ENCODE measurements at places on chromosomes 16 and 17.

DNA sequence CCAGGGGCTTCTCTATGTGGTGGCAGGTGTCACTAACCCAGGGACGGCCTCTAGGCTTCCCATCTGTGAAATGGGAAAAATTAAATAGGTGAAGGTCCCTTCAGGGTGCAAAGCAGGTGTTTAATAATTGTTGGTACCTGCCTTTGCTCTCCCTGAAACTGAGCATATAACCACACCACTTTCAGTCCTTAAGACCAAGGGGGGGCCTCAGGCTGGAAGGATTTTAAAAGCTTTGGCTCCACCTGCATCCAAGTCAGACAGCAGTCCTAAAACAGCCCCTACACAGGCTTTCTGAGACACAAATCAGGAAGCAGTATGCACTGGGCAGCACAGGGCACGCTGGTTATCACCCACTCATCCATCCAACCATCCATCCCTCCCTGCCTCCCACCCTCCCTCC is 55.0 kb downstream of the TK2 start:
- no peak for DNase-seq

DNA sequence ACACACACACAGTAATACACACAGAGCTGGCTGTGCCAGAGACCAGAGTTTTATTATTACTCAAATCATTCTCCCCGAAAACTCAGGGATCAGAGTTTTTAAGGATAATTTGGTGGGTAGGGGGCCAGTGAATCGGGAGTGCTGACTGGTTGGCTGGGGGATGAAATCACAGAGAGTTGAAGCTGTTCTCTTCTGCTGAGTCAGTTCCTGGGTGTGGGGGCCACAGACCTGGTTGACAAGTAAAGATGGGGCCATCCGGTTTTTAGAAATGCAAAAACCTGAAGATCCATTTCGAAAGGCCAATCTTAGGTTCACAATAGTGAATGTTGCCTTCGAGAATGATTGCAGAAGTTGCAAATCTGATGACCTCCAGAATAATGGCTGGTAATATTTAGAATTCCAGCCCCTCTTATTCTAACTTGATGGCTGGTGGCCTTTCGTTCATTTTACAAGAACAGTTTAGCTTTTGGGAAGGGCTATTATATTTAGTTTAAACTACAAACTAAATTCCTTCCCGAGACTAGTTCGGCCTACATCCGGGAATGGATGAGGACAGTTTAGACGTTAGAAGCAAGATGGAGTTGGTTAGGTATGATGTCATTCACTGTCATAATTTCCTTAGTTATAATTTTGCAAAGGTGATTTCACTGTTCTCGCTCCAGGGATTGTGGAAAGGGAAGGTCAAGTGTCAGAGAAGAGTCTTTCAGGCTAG is 123.2 kb downstream of the KCNJ18 start:
- DNase-seq, result no peak

- no peak for DNase-seq
Observed at GRCh38 chr16:17446661-17447060, 24.1 kb downstream of the XYLT1 start.

- no peak for DNase-seq
Observed at GRCh38 chr16:27522173-27522707, 27.5 kb downstream of the GTF3C1 start.

DNA sequence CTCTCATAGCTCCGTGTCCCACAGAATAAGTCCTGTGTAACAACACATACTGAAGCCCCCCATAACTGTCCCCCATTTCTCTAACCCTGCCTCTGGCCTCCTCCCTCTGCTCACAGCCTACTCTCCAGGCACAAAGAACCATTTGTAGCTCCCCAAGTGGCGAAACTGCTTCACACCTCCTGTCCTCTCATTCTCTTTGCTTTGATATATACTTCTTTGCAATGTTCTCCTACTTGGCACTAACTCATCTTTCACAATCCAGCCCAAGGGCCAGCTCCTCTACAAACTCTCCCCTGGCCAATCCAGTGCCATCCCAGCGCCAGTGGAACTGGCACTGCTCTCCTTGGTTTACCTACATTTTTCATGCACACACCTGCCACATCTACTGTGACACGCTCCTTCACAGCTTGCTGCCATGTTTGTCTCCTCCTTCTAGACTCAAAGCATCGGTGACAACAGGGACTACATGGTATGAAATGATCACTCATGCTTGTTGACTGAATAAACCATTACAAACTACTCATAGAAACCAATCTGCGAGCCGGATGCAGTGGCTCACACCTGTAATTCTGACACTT is 12.8 kb downstream of the CYTH1 start:
- DNase-seq, result no peak

GRCh38 chr17:69320210-69320907 is 6.6 kb downstream of the ABCA5 start:
- no peak for DNase-seq

GRCh38 chr17:3968886-3969524 is 4.8 kb upstream of the ATP2A3 start:
- no peak for DNase-seq

- DNase-seq, result no peak
Observed at GRCh38 chr16:25966172-25967097, 274.7 kb downstream of the HS3ST4 start.

DNA sequence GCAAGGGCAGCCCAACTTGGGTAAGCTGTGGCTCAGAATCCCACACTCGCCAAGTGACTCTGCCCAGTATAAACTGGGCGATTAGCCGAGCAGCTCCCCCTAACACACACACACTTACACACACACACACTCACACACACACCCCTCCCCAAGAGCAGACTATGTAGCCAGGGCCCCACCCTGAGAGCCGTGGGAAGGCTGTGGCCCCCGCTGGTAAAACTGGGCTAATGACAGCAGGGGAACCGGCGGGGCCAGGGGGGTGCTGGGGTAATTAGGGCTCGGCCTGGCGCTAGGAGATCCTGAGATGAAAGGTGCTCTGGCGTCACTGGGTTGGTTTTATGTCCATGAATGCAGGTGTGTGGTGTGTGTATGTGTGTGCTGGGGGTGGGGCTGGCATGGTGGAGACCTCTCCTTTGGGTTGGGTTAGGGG is 1.1 kb upstream of the THRA start:
- no peak for DNase-seq

DNA sequence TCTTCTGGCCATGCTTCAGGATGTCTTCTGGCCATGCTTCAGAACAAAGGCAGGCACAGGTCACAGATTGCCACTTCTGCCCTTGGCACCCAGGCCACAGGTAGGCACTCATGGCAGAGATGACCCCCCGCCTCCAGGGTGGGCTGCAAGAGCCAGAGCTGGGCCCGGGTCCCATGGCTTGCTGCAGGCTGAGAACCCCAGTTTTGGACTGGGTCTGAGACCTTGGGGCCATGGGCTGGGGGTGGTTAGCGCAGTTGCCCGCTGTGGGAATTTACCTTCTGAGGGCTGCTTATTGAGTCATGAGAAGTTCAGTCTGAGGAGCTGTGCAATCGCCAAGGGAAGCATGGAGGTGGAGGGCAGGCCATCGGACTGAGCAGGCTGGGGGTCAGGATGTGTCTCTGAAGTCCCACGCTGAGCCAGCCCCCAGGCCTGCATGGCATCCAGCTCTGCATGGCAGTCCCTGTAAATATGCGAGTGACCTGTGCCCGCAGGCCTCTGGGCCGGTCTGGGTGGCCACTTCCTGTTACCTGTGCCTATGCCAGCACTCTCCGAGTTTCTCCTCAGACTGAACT is 1.7 kb downstream of the ANKRD13B start:
- DNase-seq, result no peak

GRCh38 chr17:3894911-3895343 is 2.1 kb upstream of the CAMKK1 start:
- DNase-seq, result no peak

GRCh38 chr17:31060791-31061550 is 33.8 kb upstream of the NF1 start:
- DNase-seq, result no peak

- DNase-seq, result no peak
Observed at GRCh38 chr16:27704252-27704651, 154.3 kb downstream of the KATNIP start.

- no peak for DNase-seq
Observed at GRCh38 chr16:56075732-56076388, 115.4 kb upstream of the GNAO1 start.

DNA sequence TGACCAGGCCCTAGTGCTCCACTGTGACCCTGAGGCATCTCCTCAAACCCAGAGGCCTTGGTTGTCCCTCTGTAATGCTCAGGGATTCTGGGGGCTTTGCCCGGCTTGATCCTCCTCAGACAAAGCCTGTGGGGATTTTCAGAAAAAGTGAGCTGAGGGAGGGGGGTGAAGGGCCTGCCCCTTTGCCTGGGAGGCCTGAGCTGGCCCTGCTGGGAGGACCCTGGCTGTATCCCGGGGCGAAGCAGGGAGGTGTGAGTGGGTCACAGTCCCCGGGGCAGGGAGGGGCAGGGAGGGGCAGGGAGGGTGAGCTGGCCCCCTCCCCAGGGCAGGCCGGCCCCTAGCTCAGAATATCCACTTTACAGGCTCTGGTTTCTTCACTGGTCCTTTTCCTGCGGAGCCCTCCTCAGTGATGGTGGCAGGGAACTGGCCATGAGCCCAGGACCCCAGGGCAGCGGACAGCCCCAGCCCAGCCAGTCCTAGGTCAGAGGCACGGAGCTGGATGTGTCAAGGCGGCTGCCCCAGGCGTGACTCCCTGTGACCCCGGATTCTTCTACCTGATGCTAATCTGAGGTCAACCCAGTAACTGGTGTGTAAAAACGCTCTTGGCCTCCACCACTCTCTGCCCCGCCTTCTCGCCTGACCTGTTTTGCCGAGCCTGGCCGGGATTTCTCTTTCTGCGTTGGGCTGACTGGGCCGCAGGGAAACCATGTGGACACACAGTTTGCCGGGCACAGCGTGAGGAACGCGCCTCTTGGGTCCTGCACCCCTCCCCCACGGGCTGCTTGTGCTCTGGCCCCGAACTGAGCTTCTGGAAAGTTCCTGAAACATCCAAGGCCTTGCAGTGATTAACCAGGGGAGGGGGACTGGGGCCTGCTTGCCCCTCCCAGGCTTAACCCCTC is 5.8 kb upstream of the FASN start:
- no peak for DNase-seq

DNA sequence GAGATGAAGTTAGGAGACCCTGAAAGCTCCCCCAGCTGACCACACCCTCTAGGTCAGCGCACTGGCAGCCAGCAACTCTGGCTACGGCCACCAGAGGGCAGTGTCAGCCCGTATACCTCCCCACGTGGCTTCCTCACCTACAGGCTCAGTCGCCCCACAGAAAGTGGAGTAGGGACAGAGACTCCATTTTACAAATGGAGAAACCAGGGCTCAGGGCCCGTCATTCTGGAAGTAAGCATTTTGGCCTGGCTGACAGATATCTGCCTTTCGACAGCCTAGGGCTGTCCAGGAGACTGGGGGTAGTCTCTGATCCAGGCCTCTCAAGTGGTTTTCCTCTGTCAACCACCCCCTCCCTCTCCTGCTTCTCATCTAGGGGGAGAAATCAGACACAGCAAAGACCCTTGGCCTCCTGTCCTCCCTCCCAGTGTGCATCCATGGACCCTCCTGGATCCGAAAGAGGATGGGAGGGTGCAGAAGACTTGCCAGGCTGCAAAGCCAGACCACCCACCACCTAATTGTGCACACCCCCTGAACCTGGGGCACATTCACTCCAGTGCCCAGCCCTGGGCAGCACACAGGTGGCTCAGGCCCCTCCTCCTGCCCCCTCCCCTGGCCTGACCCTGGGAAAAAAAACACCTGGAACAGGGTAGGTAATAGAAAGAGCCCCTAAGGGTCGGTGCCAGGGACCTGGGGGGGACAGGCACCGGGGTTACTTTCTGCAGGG is 3.8 kb upstream of the HAP1 start:
- no peak for DNase-seq

DNA sequence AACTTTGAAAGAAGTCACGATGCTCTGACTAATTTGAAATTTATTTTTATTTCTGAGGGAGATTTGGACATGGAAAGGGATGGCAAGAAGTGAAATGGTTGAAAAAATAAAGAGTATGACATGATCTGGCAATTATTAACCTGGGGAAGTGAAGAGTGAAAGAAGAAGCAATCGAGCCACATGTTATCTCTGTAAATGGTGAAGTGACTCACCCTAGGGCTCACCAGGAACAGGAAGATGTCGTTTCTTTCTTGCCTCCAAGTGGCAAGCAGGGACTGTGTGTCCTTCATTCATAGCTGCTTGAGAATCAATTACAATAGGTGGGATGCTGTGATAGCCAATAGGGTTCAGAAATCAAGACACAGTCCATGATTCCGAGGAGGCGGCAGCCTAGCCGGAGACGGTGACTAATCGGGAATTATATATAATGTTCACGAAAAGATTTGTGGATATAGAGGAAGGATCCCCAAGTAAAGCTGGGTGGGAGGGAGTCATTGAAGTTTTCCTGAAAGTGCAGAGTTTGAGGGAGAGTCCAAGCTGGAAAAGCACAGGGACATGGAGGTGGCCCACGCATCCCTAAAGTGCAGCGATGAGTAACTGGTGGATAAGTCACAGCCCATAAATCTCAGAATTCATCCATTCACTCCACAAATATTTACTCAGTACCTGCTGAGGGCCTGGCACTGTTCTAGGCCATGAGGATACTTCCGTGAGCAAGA is 18.2 kb upstream of the KRT20 start:
- no peak for DNase-seq

DNA sequence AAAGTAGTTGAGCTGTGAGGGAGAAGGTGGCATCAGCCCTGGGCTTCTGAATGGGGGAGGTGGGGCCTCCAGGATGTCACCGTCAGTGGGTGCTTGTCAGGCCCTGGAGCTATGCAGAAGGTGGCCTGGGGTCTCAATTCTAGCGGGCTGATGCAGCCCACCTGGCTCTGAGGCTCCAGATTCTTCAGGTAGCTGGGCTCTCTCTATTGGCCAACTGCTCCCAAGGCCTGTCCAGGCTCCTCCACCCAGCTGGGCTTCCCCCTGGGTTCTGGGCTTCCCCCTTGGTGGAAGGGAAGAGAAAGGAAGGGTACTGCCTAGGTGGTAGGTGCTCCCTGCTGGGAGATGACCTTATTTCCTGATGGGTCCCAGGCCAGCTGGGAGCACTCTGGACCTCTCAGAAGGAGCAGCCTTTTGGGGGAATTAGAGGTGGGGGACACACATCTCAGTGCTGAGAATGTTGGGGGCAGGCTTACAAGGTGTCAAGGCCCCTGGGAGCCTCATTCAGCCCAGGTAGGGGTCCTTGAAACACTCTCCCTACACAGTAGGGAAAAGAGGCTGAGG is 1728.3 kb downstream of the TP53TG3F start:
- DNase-seq, result no peak

GRCh38 chr17:37527249-37527851 is 37.7 kb downstream of the DUSP14 start:
- no peak for DNase-seq

DNA sequence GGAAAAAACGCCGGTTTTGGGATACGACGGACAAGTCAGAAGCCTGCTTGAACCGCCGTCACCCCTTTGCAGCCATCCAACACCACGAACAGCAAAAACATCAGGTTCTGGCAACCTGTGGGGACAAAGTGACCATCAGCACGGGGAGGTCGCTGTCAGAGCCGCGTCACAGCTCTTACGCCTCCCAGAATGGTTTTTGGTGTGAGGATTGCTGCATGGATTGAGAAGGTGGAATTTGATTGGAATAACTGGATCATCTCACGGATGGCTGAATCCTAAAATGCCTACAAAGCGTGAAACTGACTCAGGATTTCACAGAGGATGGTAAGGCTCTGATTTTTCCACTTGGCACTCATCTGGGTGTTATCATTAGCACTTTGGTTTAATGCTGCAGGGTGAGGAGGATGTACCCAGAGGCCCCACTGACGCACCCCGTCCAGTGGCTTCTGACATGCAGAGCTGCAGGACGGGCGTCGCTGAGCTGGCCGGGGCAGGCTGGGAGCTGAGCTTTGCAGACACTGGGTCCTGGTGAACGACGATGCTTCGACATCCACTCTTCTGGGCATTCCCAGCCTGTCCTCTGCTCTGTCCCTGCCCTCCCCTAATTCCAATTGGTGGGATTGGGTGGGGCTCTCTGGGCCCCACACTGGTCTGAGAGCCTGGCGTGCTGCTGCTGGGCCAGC is 73.4 kb upstream of the CREBBP start:
- DNase-seq, result no peak
